ENCODE measurements at places on chromosomes 3 and 15. TPM values are rescaled to one million over a fixed set of nuclear protein-coding genes. Genes with fewer than 3 reads are reported as not detected.

DNA sequence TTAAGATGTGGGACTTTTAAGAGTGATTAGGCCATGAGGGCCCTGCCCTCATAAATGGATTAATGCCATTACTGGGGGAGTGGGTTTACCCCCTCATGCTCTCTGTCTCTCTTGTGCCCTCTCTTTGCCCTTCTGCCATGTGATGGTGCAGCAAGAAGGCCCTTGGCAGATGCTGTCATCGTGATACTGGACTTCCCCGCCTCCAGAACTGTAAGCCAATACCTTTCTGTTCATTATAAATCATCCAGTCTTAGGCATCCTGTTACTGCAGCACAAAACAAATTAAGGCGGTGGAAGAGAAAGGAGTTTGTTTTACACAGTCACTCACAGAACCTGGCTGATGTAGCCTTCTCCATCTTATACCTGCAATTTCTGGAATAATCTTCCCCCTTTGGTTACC lies 360.3 kb upstream of the TBL1XR1 start:
- no peak for DNase-seq

DNA sequence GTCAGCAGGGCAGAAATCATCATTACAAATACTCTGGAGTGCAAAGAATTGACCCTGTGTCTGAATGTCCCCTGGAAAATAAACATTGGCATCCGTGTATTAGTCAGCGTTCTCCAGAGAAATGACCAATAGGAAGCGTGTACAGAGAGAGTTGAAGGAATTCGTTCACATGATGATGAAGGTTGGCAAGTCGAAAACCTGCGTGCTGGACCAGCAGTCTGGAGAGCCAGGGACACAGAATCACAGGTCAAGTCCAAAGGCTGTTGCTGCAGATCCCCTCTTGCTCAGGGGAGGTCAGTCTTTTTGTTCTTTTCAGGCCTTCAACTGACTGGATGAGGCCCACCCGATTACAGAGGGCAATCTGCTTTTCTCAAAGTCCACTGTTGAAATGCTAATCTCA lies 16.6 kb downstream of the GP9 start:
- DNase-seq = no peak

DNA sequence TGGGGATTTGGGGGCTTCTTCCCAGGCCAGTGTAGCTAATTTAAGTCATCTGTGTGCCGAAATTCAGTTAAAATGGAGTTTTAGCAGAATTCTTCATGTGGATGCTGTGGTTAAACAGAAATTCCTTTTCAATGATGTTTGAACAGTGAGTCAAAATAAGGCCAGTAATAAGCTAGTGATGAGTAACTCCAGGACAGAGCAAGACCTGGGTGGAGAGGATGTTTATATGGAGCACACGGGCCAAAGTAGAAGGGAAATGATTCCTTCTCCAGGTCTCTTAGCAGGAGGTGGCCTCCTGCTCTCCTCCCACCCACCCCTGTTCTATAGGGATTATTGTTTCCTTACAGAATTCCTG lies 31.9 kb upstream of the UACA start:
- no peak for DNase-seq

- DNase-seq = no peak
Measured at GRCh38 chr3:23662079-23662617, 143.6 kb upstream of the UBE2E1 start.

DNA sequence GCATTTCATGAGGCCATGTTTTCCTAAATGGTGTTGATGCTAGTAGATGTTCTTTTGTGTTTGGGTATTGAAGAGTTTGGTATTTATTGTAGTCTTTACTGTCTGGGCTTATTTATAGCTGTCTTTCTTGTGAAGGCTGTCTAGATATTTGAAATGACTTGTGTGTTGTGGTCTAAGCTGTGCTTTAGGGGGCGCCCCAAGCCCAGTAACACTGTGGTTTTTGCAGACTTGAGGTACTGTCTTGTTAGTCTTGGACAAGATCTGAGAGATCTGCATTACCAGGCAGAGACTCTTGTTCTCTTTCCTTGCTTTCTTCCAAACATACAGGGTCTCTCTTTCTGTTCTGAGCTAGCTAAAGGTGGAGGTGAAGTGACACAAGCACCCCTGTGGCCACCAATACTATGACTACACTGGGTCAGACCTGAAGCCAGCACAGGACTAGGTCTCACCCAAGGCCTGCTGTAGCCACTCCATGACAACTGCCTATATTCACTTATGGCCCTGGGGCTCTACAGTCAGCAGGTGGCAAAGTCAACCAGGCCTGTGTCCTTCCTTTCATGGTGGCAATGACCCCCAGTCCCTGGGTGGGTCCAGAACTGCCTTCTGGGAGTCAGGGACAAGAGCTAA lies 152.1 kb upstream of the TBC1D5 start:
- peak; percentile 37 for DNase-seq

DNA sequence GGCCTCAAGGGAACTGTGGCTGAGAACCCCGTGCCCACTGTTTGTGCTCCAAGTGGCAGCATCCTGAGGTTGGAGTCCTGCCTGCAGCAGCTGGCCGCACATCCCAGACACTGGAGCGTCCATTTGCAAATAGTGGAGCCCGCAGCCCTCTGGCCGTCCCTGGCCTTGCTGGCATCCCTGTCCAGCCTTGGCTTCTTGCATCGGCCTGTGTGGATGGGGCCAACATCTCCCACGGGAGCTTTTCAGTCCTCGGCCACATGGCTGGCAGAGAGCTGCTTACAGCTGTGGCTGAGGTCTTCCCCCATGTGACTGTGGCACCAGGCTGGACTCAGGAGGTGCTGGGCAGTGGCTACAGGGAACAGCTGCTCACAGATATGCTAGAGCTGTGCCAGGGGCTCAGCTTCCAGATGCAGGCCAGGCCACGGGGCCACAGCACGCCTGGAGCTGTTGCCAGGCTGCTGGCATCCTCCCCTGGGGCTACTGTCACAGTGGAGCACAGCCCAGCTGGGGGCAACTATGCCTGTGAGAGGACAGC lies 71.2 kb downstream of the FAM43A start:
- DNase-seq = no peak

- no peak for DNase-seq
Measured at GRCh38 chr3:38314112-38314763, 32.1 kb downstream of the SLC22A14 start.

- peak; percentile 28 for DNase-seq
Measured at GRCh38 chr3:53030619-53031449, 15.0 kb downstream of the SFMBT1 start.

GRCh38 chr3:83523470-83524073 lies 1435.2 kb upstream of the CADM2 start:
- peak; percentile 1 for DNase-seq

DNA sequence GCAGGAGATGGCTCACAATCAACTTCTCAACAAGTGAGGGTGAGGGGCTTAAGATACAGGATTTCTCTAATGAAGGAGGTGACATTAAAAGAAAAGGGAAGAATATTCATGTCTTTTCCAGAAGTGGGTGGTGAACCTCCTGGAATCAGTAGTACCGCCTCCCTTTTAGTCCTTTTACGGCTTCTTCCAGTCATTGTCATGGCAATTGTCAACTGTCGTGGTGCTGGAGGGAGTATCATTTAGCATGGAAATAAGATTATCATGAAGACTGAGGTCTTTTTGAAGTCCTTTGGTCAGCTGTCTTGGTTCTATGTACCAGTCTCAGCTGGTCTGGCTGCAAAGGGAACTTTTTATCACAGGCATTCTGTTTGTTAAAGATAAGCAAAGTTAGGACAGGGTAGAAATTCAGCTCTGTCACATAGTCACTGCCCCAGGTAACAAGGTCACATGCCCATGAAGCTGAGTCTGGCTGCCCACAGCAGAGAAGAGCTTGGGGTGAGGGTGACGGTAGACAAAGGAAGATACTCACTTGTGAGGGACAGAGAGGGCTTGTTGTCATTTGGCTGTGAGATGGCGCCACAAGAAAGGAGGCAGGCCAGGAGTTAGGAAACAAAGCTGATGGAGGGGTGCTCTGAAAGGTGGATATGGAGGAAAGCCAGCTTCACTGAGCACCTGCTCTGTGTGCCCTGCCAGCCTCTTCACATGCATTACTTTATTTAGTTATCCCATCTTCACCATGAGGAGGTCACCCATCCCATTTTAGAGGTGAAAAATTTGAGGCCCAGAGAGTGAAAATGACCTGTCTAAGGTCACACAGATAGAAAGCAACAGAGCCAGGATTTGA lies 228.2 kb upstream of the TRIM42 start:
- DNase-seq = no peak

- DNase-seq = no peak
Measured at GRCh38 chr3:108311797-108312196, 15.4 kb downstream of the HHLA2 start.

GRCh38 chr3:58022490-58022889 lies 14.3 kb downstream of the FLNB start:
- no peak for DNase-seq

DNA sequence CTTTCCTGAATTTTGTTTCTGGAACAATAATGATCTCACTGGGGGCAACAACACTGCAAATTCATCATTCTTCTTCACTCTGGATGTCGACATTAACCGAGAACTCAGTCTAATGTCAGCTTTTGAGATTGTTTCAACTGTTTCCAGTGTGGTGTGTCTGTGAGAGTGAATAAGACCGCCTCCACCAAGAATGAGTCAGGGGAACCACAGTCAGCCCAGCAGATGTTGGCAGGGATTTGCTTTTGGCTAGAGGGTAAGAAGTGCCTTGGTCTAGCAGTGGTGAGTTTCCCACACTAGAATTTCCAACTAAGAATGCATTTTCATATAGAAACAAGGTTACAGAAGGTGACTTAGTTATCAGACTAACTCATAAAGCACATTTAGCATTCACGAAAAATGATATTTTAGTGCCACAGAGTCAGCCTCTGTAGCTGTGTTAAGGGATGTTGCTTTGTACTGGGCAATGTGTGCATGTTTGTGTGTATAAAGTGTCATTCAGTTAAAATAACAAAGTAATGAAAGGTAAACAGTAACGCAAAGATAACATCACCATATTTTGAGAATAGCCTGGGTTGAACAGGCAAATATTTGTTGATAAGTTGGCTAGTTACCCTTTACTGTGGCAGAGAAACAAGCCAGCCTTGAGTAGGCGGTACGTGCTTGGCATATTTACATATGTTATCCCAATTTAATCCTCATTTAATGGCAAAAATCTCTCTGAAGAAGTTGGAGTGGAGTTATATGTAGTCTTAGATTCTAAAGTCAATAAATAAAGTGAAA lies 33.8 kb downstream of the DRD3 start:
- peak; percentile 7 for DNase-seq

- peak; percentile 87 for DNase-seq
Measured at GRCh38 chr3:9946112-9947024, 5.8 kb downstream of the PRRT3 start.

- no peak for DNase-seq
Measured at GRCh38 chr15:37709669-37710068, 224.8 kb upstream of the TMCO5A start.

DNA sequence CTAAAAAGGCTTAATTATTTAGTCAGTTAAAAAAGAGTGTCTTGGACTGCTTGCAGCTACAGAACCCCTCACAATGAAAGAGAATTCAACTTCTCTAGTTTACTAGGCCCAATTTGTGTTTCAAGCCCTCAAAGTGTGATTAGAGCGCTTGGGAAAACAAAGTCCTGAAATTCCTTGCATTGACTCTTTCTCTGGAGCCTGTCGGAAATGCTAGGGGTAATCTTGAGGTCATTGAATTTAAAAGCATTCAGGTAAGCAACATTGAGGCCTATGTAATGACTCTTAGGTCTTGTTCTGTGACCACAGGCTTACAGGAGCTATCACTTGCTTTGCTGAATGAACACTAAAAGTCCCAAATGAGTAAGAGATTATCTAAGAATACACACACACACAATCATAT lies 186.0 kb downstream of the NLGN1 start:
- no peak for DNase-seq

DNA sequence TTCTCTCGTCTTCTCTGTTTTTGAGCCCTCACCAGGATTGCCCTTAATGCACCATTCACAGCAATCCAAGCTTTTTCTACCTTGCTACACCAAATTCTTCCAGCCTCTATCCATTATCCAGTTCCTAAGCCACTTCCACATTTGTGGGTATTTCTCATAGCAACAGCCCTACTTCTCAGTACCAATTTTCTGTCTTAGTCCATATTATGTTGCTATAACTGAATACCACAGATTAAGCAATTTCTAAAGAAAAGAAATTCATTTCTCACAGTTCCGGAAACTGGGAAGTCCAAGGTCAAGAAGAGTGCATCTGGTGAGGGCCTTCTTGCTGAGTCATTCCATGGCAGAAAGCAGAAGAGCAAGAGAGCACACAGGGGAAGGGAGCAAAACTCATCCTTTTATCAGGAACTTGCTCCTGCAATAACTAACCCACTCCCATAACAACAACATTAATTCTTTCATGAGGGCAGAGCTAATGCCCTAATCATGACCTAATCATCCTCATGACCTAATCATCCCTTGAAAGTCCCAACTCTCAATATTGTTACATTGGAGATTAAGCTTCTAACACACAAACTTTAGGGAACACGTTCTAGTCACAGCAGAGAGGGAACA lies 9.7 kb upstream of the EIF1B start:
- DNase-seq = no peak

GRCh38 chr3:179177611-179178010 lies 29.5 kb downstream of the PIK3CA start:
- no peak for DNase-seq

DNA sequence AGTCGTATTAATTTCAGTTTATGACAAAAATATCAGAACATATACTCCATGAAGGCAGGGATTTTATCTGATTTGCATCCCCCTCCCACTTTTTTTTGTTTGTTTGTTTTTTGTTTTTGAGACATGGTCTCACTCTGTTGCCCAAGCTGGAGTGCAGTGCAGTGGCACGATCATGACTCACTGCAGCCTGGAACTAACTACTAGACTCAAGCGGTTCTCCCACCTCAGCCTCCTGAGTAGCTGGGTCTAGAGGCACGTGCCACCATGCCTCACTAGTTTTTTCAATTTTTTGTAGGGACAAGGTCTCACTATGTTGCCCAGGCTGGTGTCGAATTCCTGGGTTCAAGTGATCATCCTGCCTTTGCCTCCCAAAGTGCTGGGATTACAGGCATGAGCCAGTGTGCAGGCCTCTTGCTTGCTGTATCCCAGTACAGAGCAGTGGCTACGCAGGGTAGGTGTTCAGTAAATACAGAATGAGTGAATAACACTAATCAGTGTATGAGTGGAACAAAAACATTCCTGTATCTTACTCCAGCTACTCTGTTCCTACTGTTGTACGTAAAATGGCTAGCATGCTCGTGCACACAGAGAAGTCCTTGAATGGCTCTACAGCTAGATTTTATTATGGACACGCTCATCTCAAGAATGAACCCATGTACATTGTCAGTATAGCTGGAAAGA lies 272.4 kb downstream of the FOXP1 start:
- DNase-seq = no peak

ASB14 gene
- not detected for total RNA-seq

TERC gene
- 20.0 TPM for total RNA-seq

LEKR1 gene
- 0.74 TPM for total RNA-seq

PCSK6 gene
- 4.0 TPM for total RNA-seq

ITGA11 gene
- 1.8 TPM for total RNA-seq

SLC22A14 gene
- not detected for total RNA-seq

SLC6A1 gene
- not detected for total RNA-seq

KBTBD12 gene
- not detected for total RNA-seq

ANKRD34C gene
- total RNA-seq = not detected

SLC2A2 gene
- not detected for total RNA-seq

FETUB gene
- total RNA-seq = not detected
